Fibroblast of the aortic adventitia (primary cell): ENCODE measurements at places on chromosomes 1 and 21.

GRCh38 chr21:16085421-16085820 lies 355.6 kb downstream of the USP25 start:
- peak; percentile 40 for DNase-seq

DNA sequence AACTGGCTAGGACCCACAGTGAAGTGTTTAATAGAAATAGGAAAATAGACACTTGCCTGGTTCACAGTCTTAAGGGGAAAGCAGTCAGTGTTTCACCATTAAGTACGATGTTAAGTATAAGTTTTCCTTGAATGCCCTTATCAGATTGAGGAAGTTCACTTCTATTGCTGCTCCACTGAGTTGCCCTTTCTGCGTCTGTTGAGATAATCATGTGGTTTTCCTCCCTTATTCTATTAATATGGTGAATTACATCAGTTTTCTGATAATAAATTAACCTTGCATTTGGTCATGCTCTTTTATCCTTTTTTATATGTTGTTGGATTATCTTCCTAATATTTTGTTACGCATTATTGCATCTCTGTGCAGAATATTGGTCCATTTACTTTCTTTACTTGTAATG lies 21.4 kb downstream of the UTS2 start:
- DNase-seq = no peak

DNA sequence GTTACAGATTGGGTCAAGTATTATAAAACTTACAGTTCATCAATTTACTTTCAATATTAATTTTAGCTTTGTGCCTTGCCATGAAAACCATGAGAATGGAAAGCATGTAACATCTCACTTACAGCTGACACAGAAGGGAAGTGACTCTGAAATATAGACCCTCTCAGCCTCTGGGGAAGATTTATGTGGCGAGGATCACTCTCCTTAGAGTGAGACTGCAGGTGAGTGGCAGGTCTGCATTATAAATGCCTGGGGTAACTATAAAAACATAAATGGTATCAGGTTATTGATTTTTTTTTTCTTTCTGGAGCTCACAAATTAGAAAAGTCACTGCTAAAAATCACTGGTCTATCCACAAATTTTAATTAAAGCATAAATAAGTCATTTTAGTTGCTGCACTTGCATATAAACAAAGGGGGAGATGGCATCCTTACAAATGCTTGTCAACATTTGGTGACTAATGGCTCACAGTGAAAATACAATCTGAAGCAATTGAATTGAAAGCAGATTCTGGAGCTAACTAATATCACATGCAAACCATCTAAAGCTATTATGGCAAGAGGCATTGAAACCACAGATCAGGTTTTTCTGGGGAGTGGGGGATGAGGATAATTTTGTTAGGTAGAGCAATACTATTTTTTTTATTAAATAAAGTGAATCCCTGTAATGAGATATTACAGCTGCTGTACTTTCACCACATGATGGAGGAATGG lies 200.9 kb downstream of the TM2D1 start:
- peak; percentile 42 for DNase-seq

- DNase-seq = peak; percentile 95
Observed at GRCh38 chr1:106755682-106756406, 300.6 kb upstream of the PRMT6 start.

DNA sequence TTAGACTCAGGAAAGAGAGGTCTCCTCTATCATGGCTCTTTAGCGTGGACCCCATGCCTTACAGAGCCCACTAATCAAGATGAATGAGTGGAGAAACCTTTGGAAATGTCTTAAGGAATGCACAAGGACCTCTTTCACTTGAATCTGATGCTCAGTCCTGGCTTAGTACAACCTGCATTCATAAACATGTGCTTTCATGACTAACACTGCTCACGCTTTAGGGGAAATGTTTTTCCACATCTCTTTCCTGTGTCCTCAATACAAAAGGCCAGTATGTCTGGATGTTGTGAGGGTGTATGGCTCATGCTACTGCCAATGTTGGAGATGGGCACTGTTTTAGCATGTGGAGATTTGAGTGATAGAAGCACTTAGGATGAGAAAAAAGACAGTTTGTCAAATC lies 14.2 kb upstream of the GNG12 start:
- peak; percentile 34 for DNase-seq

- DNase-seq = peak; percentile 14
Observed at GRCh38 chr1:54859700-54860391, 27.1 kb downstream of the DHCR24 start.

- no peak for DNase-seq
Observed at GRCh38 chr21:35906586-35906985, 153.7 kb downstream of the SETD4 start.

- no peak for DNase-seq
Observed at GRCh38 chr1:217332431-217333065, 298.3 kb downstream of the GPATCH2 start.
